ENCODE measurements at places on chromosomes 3 and 15.
A peak's percentile ranks its signal among the peaks of the same experiment; 100 is the strongest.

DNA sequence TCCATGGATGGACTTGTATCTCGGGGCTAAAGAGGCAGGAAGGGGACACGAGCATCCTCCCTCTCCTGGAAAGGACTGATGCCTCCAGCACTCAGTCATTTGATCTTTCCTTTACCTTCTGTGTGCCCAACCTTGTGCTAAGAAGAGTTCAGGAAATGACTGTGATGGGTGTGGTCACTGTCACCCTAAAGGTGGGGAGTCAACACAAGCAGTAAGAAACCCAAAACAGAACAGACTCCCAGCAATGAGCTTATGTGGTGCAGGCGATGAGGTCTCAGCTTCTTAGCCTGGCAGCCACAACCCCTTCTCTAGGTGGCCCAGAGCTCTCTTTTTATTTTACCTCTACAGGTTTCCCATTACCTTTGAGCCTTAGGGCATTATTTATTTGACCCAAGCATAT, 3.8 kb downstream of the MPI start:
- no peak for DNase-seq

- no peak for DNase-seq
These were observed 26.3 kb upstream of the CCDC39 start for GRCh38 chr3:180705619-180706018.

DNA sequence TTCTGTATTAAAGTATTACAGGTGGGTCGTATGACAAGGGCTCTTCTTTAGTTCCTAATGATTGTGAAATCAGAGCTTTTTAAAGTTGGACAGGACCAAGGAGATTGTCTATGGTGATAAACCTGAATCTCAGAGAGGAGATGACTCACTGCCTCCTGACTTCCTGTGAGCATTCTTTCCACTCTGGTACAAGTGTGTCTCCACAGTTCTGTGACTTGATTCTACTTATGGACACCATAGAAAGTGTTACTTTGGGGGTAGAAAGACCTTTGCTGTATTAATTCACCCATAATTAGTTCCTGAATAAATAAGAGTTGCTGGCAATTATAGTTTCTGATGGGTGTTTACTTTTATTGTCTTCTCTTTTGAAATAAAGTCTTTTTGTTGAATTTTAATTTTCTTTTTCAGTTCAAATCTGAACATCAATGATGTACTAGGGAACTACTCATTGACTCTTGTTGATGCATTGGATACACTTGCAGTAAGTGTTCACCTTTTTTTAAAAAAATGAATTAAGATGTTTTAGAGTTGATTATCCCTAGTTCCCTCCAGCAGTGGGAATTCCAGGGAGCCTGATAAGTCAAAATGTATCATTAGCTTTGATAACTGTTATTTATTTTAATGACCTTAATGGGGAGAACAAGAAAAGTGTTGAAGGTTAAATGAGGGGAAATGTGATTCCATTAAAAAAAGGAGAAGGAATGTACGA, 7.4 kb downstream of the EDEM1 start:
- peak; percentile 72 for DNase-seq

DNA sequence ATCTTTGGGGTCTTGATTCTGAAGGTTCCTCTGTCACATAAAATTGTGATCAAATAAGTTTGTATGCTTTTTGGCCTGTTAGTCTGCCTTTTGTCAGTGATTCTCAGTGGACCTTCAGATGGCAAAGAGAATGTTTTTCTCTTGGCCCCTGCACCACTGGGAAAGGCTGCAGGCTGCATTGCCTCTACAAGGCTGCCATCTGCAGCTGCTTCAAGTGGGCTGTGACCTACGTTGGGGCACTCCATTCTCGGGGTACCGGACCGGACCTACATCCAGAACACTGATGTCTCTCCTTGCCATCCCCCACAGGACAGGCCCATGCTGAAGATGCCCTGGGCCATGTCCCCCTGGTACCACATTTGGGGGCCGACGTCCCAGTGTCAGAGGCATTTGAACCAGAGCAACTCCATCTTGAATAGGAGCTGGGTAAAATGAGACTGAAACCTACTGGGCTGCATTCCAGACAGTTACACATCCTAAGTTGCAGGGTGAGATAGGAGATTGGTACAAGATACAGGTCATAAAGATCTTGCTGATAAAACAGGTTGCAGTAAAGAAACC, 37.5 kb upstream of the MFGE8 start:
- no peak for DNase-seq

DNA sequence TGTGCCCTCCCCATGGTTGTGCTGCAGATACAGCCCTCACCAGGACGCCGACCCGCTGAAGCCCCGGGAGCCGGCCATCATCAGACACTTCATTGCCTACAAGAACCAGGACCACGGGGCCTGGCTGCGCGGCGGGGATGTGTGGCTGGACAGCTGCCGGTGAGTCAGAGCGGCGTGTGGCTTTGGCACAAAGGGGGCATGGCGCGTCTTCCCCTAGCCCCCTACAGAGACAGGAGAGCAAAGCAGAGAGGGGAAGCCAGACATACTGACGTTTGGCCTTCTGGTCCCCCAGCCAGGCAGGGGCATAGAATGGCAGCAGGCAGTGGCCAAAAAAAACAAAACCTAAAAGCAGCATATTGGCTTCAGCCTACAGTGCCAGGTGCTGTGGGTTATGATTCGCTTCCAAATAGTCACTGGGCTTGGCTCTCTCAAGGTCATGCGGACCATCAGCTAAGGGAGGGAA, 64.0 kb downstream of the MESD start:
- no peak for DNase-seq

DNA sequence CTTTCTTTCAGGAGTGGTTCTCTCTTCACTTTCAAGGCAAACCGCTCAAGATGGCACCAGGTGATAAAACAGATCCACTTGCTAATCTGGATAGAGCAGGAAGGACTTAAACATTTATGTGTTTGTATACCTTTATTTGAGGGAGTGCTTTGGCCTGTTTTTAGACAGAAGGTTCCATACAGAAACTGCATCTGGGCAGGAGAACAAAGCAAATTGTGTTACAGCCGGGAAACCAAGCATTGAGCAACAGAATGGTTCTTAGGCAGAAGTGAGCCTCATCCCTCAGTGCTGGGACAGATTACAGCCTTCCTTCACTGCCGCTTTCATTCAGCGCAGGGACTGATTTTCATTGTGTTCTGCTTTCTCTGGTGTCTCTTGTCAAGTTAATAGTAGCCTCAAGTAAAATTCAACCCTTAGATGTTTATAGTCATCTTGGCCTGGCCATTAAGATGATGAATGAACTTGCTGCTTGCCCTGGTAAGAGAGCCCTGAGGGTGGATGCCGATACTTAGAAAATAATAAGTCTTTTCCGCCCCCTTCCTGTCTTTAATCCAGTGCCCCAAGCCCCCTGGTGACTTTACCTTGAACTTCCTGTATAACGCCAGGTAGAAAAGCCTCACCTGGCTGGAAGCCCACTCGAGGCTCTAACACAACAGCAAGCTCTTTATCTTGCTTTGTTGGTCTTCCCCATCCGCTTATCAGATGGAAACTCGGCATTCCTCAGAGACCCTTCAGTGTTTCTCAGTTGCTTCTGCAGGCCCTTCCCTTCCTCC, 168.0 kb upstream of the CTDSPL start:
- no peak for DNase-seq

DNA sequence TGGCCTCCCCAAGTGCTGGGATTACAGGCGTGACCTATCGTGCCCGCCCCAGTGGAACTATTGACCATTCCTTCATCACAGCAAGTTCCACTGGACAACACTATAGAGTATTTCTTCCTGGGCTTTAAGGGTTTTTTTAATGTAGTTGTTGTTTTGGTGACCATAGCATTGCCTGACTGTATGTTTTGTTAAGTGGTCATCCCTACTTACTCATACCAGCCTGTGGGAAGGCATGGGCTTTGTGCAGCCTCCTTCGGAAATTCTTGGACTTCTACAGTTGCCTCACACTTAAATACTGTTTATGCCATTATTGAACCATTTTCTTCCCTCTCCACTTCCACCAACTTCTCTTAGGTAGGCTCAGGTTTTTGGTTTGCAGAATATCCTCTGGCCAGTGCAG, 19.9 kb upstream of the ALPK3 start:
- no peak for DNase-seq

GRCh38 chr3:13828501-13829265, 51.2 kb downstream of the WNT7A start:
- no peak for DNase-seq

DNA sequence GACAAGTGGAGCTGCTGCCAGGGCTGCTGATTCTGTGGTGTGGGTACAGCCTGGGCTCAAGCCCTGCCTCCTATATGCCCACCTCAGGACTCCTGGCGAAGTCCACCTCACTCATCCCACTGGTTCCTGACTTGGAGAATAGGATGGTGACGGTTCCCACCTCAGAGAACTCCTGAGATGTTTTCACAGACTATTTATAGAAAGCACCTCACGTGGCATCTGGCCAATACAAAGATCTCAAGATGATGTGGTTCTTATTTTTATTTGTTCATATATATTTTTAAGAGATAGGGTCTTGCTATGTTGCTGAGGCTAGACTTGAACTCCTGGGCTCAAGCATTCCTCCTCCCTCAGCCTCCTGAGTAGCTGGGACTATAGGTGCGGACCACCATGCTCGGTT, 236.9 kb upstream of the BHLHE40 start:
- no peak for DNase-seq

GRCh38 chr15:37824717-37825382, 109.6 kb upstream of the TMCO5A start:
- DNase-seq = peak; percentile 85

DNA sequence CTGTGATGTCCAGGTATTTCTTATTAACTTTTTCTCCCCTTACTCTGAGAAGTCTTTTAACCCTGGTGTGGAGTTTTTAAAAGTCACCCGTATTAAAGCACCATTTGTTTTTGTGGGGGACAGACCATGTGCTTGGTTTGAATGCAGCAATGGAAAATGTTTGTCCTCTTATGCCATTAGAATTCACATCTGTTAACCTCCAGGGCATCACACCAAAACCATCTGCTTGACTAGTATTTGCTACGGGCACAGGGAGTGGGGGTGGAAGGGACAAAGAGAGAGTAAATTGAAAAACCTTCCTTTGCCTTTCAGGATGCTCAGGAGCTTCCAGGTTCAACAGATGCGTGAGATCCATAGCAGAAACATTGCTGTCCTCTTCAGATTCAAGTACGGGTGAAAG, 61.4 kb upstream of the GOLGA8B start:
- no peak for DNase-seq

- DNase-seq = no peak
These were observed 85.5 kb downstream of the FOXP1 start for GRCh38 chr3:71497971-71498444.

DNA sequence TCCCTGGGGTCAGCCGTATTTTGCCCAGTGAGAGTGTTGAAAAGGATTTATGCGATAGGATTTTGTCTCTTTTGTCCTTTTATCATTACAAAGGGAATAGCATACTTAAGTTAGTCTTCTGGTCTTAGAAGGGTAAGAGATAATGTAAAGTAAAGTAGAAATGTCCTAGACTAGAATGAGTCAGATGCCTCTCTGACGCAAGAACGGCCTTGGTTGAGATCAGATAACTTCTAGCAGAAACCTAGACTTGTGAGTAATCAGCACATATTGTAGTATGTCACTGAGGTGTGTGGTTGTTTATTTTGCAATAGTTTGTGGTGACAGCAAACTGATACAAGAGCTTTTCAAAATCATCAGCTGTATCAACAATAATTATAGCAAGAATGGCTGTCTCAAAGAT, 866.1 kb downstream of the NSUN3 start:
- DNase-seq = no peak

DNA sequence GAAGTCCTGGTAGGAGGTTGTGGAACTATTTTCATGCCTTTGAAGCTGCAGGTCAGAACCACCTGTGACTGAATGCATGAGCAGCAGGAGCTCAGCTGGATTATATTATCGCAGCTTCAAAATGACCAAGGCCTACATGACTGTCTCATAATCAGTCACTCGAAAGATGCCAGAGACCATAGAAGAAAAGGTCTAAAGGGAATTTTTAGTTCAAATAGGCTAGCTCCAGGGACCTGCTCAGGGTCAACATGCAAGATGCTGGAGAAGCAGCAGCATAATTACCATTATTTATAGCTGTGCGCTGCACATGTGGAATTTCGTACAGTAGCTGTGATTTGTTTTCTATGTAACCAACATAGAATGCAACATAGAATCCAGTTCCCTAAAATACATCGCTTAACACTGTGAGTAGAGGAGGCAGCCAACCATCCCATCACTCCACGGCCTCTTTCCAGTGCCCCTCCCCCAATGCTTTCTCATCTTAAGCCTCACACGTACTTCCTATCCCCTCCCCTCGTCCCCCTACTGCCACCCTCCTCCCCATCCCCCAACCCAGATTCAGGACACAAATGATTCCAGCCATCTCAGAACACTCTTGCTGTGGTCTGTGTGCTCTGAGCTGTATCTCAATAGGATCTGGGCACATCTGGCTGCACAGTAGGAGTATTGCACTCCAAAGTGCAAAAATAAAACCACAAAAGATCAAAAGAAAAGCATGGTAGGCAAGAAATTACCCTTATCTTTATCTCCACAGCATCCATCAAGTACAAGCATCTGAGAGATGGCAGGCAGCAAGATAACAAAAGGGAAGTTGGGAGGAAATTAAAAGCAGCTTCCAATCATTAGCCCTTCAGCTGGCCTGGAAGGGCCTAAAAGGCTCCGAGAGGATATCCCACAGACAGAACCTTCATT, 352.8 kb upstream of the SEMA6D start:
- no peak for DNase-seq

DNA sequence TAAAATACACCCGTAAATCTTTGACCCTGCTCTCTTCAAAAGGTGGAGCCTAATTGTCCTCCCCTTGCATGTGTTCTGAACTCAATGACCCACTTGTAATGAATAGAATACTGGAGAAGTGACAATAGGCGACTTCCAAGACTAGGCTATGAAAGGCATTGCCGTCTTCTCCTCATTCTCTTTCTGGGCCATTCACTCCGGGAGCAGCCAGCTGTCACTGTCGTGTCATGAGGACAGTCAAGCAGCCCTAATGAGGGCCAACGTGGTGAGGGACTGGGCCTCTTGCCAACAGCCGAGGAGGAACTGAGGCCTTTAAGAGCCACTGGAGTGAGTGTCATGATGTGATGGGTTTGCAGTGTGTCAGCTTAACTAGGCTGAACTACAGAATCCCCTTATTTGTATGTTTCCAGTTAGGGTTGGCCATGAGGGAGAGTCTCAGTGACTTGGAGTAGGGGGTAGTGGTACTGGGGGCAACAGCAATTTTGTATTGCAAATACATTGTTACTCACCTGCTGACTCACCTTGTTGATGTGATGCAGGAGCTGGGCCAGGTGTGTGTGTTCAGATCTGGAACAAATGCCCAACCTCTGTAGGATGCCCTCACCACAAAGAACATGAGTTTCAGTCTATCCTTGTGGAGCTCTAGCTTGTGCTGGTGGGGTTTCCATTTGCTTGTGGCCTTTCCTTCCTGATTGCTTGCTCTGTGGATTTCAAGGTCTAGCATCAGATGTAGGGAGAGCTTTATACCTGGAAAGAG, 188.5 kb upstream of the PROK2 start:
- no peak for DNase-seq

Data from GM03348 (cell line).